Activated CD4-positive, alpha-beta T cell treated with anti-CD3 and anti-CD28 coated beads for 36 hours (primary cell): ENCODE measurements at places on chromosomes 13 and 19. TPM values are rescaled to one million over a fixed set of nuclear protein-coding genes. Genes with fewer than 3 reads are reported as not detected.

DNA sequence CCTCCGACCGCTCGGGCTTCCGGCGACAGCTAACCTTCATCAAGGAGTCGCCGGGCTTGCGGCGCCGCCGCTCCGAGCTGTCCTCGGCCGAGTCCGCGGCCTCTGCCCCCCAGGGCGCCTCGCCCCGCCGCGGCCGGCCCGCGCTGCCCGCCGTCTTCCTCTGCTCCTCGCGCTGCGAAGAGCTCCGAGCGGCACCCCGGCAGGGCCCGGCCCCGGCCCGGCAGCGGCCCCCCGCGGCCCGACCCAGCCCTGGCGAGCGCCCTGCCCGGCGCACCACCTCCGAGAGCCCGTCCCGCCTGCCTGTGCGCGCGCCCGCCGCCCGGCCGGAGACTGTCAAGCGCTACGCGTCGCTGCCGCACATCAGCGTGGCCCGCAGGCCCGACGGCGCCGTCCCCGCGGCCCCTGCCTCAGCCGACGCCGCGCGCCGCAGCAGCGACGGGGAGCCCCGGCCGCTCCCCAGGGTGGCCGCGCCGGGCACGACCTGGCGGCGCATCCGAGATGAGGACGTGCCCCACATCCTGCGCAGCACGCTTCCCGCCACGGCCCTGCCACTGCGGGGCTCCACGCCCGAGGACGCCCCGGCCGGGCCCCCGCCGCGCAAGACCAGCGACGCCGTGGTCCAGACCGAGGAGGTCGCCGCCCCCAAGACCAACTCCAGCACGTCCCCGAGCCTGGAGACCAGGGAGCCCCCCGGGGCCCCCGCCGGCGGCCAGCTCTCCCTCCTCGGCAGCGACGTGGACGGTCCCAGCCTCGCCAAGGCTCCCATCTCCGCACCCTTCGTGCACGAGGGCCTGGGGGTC is 9.6 kb downstream of the C19orf25 start:
- peaks cover 3% of the 10 kb centered on the region for H3K27me3 ChIP-seq
- H3K36me3 ChIP-seq: no peaks in the 10 kb centered on the region
- H3K4me3 ChIP-seq: peak overlapping the region; percentile 54
- peaks cover 5% of the 10 kb centered on the region for H3K4me1 ChIP-seq
- DNase-seq: peak; percentile 57

DNA sequence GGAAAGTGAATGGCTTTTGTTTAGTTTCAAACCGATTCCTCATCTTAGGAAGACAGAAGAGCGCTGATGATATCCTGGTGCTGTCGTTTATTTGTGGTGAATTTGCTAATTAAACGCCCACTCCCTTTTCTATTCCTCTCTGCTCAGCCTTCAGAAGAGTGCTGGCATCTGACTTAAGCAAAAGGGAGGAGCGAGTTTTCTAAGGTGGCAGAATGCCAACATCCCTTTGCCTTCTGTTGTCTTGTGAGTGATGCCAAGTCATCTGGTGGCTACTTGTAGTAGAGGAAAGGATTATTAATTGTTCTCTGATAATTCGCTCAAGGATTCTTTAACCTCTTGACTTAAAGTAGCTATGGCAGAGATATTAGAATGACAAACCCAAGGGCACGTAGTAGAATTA is 68.1 kb downstream of the ERCC5 start:
- no peaks in the 10 kb centered on the region for H3K4me1 ChIP-seq
- no peaks in the 10 kb centered on the region for H3K36me3 ChIP-seq
- no peak overlapping the region for H3K4me3 ChIP-seq
- H3K27me3 ChIP-seq: peaks cover 18% of the 10 kb centered on the region
- no peak overlapping the region for H3K27ac ChIP-seq

GRCh38 chr13:63279136-63279535 is 1863.5 kb upstream of the PCDH20 start:
- no peaks in the 10 kb centered on the region for H3K27me3 ChIP-seq
- DNase-seq: no peak
- H3K36me3 ChIP-seq: no peaks in the 10 kb centered on the region
- H3K4me1 ChIP-seq: no peaks in the 10 kb centered on the region
- H3K4me3 ChIP-seq: no peak overlapping the region
- H3K27ac ChIP-seq: no peak overlapping the region

The POLR1G gene
- total RNA-seq: 15.8 TPM

GRCh38 chr13:95509521-95510310 is 42.8 kb upstream of the CLDN10 start:
- no peaks in the 10 kb centered on the region for H3K4me1 ChIP-seq
- no peak overlapping the region for H3K4me3 ChIP-seq
- peaks cover 13% of the 10 kb centered on the region for H3K27me3 ChIP-seq
- H3K36me3 ChIP-seq: no peaks in the 10 kb centered on the region
- H3K27ac ChIP-seq: no peak overlapping the region

DNA sequence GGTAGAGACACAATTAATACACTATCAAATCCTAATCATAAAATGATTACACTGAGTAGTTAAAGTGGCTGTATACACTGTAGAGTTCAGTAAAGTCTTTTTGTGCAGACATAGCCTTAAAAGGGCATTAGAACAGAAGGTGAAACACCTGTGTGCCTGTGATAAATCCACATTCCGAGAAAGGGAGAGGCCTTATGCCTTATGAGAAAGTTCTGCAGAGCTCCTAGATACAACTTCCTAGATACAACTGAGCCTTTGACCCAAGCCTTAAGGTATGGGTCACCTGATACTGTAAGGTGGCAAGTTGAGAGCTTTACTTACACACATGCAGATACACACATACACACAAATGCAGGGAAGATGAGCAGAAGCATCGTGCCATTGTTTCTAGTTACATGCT is 6.3 kb downstream of the SERP2 start:
- H3K4me3 ChIP-seq: no peak overlapping the region
- H3K27me3 ChIP-seq: peaks cover 13% of the 10 kb centered on the region
- H3K36me3 ChIP-seq: no peaks in the 10 kb centered on the region

The VSTM1 gene
- not detected for total RNA-seq

DNA sequence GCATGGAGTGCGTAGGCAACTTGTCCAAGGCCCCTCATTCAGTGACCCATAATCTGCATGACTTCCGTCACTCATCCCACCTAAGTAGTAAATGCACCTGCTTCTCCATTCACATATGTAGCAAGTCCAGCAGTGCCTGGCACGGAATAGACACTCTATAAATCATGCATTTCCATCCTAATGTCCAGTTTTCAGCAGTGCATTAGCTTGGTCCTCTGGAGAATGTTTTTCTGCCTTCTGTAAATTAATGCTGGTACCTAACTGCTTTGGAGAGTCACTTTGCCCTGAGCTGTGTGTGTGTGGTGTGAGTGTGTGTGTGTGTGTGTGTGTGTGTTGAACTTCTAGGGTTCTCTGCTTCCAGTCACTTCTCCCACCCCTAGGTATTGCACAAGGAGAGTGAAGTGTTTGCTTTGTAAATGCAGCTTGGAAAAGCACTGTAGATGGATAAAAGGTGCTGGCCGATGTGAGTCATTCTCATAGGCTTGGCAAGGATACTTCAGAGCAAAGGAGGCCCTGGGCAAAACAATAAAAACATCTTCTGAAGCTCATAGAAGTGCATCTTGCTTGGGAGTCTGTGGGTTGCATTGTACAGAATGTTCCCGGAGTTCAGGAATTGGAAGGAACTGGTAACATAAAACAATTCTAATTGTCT is 181.8 kb downstream of the KATNAL1 start:
- DNase-seq: no peak
- H3K4me3 ChIP-seq: no peak overlapping the region
- H3K27ac ChIP-seq: no peak overlapping the region
- no peaks in the 10 kb centered on the region for H3K36me3 ChIP-seq
- no peaks in the 10 kb centered on the region for H3K27me3 ChIP-seq

- DNase-seq: no peak
- peaks cover 2% of the 10 kb centered on the region for H3K27me3 ChIP-seq
- H3K4me3 ChIP-seq: no peak overlapping the region
- no peaks in the 10 kb centered on the region for H3K36me3 ChIP-seq
Measured at GRCh38 chr13:78437781-78438180, 165.6 kb downstream of the POU4F1 start.

The SDHAF1 gene
- 19.2 TPM for total RNA-seq

DNA sequence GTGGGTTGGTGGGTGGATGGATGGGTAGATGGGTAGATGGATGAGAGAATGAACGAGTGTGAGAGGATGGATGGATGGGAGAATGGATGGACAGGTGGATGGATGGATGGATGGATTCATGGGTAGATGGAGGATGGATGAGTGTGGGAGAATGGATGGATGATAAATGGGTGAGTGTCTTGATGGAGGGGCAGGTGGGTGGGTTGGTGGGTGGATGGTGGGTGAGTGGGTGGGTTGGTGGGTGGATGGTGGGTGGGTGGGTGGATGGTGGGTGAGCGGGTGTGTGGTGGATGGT is 35.4 kb upstream of the ONECUT3 start:
- no peaks in the 10 kb centered on the region for H3K4me1 ChIP-seq
- no peaks in the 10 kb centered on the region for H3K36me3 ChIP-seq
- H3K27ac ChIP-seq: no peak overlapping the region
- H3K27me3 ChIP-seq: peaks cover 44% of the 10 kb centered on the region

GRCh38 chr13:78029901-78030300 is 111.3 kb upstream of the EDNRB start:
- H3K27me3 ChIP-seq: peaks cover 8% of the 10 kb centered on the region
- H3K36me3 ChIP-seq: no peaks in the 10 kb centered on the region
- H3K4me1 ChIP-seq: no peaks in the 10 kb centered on the region
- H3K27ac ChIP-seq: no peak overlapping the region
- no peak for DNase-seq

DNA sequence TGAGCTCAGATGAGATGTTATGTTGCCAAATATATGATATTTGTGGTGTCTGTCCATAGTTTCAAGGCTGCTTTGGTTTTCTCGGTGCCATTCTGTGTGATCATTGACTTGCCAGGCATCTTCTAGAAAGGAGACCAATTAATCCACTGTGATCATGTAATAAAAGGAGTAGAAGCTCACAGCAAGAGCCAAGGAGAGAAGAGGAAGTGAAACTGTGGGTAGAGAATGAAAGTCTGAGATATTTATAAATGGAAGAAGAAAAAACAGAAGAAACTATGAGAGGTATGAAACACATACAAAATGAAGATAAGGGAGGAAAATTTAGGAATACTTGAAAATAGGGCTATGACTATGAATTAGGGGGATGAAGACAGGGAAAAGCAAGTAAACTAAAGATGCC is 11.1 kb upstream of the ZNF613 start:
- no peak overlapping the region for H3K4me3 ChIP-seq
- no peak overlapping the region for H3K27ac ChIP-seq
- H3K4me1 ChIP-seq: no peaks in the 10 kb centered on the region
- DNase-seq: no peak

GRCh38 chr13:31322026-31322425 is 122.3 kb downstream of the B3GLCT start:
- H3K4me3 ChIP-seq: no peak overlapping the region
- no peak overlapping the region for H3K27ac ChIP-seq
- no peak for DNase-seq
- no peaks in the 10 kb centered on the region for H3K27me3 ChIP-seq
- no peaks in the 10 kb centered on the region for H3K4me1 ChIP-seq

The FCHO1 gene
- total RNA-seq: 51.8 TPM

- H3K36me3 ChIP-seq: no peaks in the 10 kb centered on the region
- H3K27ac ChIP-seq: no peak overlapping the region
- H3K4me3 ChIP-seq: no peak overlapping the region
- H3K27me3 ChIP-seq: peaks cover 13% of the 10 kb centered on the region
- DNase-seq: no peak
Measured at GRCh38 chr19:13707915-13708314, 56.4 kb upstream of the MRI1 start.

The CGB1 gene
- total RNA-seq: not detected

DNA sequence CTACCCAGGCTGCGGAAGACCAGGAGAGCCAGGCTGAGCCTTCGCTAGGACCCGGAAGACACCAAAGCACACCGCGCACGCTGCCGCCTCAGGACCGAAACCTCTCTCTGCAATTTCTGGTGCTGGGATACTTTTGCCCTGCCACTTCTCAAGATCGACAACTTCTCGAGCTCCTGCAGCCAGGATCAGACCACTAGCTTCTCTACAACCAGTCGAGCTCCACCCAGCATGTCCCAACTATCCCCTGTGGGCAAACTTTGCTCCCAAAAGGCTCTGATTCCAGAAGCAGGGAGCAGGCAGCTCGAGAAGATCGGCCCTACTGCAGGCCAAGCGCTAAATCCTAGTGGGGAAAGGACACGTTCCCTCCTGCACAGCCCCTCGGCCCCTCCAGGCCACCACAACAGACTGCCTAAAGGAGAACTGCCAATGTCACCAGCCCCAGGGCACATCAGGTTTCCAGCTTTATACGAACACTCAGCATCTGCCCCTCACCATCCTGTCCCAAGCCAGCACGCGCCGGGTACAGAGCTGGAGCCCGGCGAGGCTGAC is 979 bp downstream of the AKAP8 start:
- H3K27ac ChIP-seq: peak overlapping the region; percentile 95
- peaks cover 10% of the 10 kb centered on the region for H3K36me3 ChIP-seq
- no peaks in the 10 kb centered on the region for H3K27me3 ChIP-seq

DNA sequence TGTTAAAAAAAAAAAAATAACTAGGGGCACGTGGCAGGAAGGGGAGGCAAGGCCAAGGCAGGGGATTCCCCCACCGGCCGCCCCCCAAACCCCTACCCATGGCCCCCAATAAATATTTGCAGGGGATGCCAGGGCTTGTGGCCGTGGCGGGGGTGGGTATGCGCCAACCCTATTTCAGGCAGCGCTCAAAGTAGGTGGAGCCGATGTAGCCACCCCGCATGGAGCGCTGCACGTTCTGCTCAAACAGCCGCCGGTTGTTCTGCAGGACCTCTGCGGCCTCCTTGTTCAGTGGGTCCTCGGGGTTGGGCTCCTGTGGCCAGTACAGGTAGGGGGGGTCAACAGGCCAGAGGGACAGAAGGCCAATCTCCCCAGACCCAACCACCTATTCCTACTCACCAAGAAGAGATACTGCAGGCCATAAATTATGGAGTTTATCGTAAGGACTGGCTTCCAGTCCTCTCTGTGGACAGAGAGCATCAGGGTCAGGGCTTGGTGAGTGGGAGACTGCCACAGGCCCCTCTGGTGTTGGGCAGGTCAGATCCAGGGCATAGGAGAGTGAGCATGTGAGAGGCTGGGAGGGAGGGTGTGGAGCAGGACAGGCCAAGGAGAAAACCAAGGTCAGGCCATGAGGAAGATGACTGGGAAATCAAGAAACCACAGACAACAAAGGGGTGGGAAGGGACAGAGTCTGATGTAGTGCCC is 1.2 kb upstream of the CHMP2A start:
- H3K27me3 ChIP-seq: no peaks in the 10 kb centered on the region
- H3K36me3 ChIP-seq: peaks cover 65% of the 10 kb centered on the region
- peak overlapping the region; percentile 88 for H3K27ac ChIP-seq
- DNase-seq: no peak
- peak overlapping the region; percentile 92 for H3K4me3 ChIP-seq
- peaks cover 51% of the 10 kb centered on the region for H3K4me1 ChIP-seq

- peaks cover 9% of the 10 kb centered on the region for H3K36me3 ChIP-seq
- H3K27me3 ChIP-seq: no peaks in the 10 kb centered on the region
Measured at GRCh38 chr19:45140533-45140932, 20.2 kb downstream of the NKPD1 start.

The ERICH4 gene
- not detected for total RNA-seq
